ENCODE measurements at places on chromosomes 3 and 15.

DNA sequence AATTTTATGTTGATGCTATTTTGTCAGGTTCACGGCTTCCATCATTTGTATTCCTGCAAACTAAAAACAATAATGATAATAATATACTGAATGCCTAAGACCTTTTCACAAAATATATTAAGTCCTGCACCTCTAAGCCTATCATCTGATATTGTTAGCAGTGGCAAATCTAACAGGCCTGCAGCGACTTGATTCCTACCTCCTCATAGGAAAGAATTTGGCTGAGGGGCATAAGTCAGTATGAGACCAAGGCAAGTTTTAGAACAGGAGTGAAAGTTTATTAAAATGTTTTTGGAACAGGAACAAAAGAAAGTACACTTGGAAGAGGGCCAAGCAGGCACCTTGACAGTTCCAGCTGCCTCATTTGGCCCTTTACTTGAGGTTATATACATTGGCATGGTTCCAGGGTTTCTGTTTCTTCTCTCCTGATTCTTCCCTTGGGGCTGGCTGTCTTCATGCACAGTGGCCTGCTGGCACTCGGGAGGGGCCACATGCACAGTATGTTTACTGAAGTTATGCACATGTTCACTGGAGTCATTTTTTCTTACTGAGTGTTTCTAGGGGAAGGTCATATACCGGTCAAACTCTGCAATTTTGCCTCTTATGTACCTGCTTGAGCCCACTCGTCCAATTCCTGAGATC lies 418.1 kb downstream of the EPHA6 start:
- no peak for DNase-seq

- DNase-seq: no peak
Measured at GRCh38 chr3:21390856-21391255, 360.2 kb downstream of the ZNF385D start.

- DNase-seq: no peak
Measured at GRCh38 chr3:128484404-128485281, 8.4 kb downstream of the GATA2 start.

DNA sequence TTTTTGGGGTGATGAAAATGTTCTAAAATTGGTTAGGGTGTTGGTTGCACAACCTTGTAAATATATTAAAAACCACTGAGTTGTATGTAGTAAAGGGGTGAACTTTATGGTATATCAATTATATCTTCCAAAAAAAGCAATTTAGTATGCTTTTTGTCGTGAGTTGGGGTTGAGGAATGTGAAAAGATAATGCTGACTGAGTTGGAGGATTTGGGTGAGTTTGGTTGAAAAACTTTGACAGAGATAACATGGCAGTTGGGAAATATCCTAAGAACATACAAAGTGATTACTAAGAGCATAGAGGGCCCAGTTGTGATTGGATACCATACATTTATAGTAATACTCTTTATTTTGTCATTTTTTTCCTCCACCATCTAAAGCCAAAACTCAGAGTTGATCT lies 33.6 kb downstream of the HMG20A start:
- DNase-seq: no peak

GRCh38 chr15:83262594-83263315 lies 21.7 kb downstream of the BNC1 start:
- no peak for DNase-seq

All from SW480 (cell line).